ENCODE measurements at places on chromosomes 2 and 18.

DNA sequence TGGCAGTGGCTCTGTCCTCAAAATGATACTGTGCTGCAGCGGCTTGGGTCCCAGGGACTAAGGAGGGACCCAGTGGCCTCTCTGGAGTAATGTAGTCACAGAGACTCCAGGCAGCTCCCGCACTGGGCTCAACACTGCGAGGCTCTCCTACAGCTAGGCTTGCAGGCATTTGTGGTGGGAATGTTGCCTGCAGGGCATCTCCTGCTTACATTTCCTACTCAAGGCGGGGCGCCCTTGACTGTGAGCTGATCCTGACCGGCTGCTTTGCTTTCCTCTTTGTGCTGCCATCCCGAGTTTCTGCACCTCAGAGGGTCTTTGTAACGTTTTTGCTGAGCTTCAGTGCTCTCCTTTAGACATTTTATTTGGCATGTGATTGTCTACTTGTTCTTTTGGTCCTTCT is 177.4 kb upstream of the FN1 start:
- DNase-seq: no peak

- no peak for DNase-seq
These were observed 67.3 kb downstream of the SNORC start for GRCh38 chr2:232937278-232937906.

DNA sequence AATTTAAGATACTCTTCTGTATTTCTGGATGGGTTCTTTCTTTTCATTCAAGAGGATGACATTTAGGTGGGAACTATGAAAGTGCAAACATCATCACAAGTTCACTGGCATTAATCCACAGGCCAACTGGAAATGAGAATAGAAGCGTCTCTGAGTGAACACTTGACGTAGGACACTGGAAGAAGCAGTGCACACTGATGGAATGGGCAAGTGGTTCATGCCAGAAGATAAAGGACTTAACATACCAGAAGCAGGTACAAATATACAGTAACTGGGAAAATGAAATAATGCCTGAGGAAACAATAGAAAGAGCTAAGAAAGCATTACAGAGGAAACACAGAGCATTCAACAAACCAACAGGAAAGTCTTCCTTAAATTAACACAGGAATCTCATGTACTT is 120.9 kb upstream of the CCDC195 start:
- no peak for DNase-seq

- no peak for DNase-seq
These were observed 213.4 kb downstream of the CDCA7 start for GRCh38 chr2:173568054-173568453.

GRCh38 chr18:22186484-22186971 is 17.1 kb downstream of the GATA6 start:
- DNase-seq: no peak

DNA sequence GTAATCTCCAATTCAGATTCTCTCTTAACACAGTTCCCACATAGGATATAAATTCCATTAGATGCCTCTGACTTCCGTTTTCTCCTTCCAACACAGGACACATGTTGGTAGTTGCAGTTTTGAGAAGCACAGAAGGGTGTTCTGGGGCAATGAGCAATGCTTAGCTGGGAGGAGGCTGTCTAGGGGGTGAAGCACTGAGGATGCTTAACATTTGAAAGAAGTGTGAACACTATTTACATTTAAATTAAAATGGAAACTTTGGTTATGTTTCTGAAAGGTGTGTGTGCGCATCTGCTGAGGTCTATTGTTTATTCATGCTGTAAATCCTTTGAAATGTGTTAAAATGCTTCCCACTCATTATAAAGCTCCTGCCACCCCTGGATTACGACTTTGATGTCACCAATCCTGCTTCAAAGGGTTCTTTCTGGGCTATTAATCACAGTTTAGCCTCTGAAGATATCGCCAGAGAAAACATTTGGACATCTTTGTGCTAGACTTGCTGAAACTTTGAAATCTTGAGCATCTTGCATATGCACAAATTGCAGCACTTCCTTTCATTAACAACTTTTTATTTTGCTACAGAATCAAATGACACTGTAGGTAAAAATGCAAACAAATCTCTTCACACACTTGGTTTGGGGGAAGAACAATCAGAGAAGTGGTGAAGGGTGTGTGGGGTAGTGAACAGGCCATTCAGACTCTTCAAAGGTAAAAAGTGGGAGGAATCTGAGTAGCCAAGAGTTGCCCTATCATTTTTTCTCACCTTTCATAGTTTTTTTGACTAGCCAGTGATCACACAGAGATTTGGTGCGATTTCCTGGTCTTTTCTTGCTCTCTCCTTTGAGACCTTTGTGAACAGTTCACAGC is 258.4 kb downstream of the MYO3B start:
- no peak for DNase-seq

- no peak for DNase-seq
These were observed 105.4 kb downstream of the POLR1A start for GRCh38 chr2:86000131-86000937.

GRCh38 chr2:24121066-24121465 is 2.1 kb downstream of the PFN4 start:
- DNase-seq: no peak

DNA sequence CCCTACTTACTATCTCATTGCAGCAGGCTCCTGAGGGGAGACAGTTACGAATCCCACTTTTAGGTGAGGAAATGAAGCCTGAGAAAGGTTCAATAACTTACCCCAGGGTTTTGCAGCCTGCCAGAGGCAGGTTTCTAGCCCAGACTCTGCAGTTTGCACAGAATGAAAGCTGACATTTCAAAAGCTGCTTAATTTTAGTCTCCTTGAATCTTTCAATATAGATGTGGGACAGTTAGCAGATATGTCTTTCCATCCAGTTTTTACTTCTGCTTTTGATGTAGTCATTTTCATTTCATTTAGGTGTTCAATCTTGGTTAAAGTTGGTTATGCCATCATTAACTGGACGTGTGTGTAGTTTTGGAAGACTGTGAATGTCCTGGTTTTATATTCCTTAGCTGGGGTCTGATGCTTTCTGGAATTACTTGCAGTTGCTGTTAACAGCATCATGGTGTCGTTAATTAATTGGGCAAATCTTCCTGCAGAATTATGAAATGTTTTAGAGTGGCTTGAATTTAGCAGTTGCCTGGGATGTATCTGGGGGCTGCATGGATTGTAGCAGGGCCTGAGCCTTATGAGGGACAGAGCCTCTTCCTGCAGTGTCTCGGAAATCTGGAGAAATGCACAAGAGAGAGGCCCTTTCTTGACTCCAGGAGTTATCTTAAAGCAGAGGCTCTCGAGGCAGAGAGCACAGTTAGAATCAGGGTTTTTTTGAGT is 100.8 kb downstream of the ZNF532 start:
- DNase-seq: no peak

GRCh38 chr2:119481501-119482455 is 42.5 kb downstream of the SCTR start:
- DNase-seq: no peak

DNA sequence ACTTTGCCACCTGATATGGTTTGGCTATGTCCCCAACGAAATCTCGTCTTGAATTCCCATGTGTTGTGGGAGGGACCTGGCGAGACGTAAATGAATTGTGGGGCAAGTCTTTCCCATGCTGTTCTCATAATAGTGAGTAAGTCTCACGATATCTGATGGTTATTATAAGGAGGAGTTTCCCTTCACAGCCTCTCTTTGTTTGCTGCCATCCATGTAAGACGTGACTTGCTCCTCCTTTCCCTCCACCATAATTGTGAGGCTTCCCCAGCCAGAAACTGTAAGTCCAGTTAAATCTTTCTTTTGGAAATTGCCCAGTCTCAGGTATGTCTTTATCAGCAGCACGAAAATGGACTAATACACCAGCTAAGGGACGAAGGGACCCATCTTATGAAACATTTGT is 1303.3 kb downstream of the SUCLG1 start:
- no peak for DNase-seq

- DNase-seq: peak; percentile 31
These were observed 75.3 kb downstream of the LRRFIP1 start for GRCh38 chr2:237702441-237703391.

GRCh38 chr2:186617771-186618170 is 27.9 kb downstream of the ITGAV start:
- no peak for DNase-seq

DNA sequence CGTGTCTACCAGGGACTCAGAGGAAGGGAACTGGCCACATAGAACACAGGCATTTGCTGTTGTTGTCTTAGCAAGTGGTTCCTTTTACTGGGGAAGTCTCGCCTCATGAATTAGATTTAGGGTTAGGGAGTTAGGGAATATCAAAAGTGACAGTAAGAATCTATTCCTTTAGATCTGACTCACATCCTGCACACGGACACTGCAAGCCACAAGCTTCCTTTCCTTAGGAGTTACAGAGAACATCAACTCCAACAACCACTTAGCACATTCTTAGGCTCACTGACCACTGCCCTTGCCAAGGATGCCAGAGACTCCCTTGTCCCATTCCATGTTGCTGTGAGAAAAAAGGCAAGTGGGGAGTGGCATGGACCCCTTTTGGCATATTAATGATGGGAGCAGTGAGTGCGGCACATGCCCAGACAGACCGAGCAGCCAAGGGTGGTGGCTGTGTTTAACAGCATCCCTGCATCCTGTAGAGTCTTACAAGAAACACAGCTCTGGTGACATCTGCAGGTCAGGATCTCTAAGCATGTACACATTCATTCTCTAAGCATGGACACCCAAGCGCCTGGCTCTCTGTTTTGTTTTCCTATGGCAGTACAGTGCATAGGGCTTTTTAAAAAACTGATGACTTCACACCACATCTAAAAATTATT is 745.6 kb upstream of the RAB6C start:
- DNase-seq: no peak
